ENCODE measurements at places on chromosomes 3 and 15.

GRCh38 chr3:11588755-11589154 is 55.0 kb downstream of the VGLL4 start:
- no peak for DNase-seq

DNA sequence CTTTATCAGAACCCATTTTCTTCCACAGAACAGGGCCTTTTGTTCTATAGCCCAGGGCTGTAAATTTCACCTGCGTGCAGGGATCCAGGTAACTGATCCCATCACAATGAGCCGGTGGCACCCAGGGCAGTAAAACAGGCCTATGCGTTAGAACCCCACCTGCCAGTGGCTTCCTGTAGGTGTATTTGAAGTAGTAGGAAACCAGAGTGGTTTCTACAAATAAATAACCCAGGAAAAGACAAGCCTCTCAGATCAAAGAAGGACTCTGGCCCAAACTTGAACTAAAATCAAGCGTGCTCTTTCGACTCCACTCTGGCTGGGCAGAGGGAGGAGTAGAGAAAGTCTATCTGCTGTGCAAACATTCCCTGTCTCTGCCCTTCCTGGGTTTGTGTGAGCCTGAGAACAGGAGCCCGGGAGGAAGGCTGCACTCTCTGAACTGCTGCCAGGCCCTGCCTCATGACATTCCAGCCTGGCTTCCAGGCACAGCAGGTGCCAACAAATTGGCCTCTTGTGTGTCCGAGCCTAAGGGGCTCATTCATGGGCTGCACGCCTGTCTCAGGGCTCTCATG is 77.7 kb downstream of the CEMIP start:
- DNase-seq: peak; percentile 47

DNA sequence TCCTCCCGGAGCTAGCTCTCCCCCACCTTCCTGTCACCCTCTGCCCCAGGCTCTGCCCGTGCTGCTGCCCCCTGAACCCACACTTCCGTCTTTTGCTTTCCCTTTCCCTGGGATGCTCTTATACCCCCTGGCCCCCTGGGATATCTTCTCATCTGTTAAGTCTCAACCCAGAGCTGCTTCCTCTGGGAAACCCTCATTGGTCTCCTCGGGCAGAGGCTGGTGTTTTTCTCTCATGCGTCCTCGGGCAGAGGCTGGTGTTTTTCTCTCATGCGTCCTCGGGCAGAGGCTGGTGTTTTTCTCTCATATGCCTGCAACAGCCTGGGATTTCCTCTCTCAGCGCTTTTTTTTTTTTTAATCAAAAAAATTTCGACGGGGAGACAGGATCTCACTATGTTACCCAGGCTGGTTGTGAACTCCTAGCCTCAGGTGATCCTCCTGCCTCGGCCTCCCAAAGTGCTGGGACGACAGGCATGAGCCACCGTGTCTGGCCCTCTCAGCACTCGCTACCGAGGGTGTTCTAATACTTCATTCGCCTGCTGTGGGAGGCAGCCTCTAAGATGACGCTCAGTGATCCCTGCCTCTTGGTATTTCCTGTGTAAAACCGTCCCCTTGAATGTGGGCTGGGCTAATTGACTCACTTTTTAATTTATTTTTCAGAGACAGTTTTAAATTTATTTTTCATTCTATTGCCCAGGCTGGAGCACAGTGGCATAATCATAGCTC is 62.7 kb upstream of the TFRC start:
- peak; percentile 84 for DNase-seq

GRCh38 chr3:189842681-189843602 is 211.8 kb downstream of the TP63 start:
- no peak for DNase-seq

DNA sequence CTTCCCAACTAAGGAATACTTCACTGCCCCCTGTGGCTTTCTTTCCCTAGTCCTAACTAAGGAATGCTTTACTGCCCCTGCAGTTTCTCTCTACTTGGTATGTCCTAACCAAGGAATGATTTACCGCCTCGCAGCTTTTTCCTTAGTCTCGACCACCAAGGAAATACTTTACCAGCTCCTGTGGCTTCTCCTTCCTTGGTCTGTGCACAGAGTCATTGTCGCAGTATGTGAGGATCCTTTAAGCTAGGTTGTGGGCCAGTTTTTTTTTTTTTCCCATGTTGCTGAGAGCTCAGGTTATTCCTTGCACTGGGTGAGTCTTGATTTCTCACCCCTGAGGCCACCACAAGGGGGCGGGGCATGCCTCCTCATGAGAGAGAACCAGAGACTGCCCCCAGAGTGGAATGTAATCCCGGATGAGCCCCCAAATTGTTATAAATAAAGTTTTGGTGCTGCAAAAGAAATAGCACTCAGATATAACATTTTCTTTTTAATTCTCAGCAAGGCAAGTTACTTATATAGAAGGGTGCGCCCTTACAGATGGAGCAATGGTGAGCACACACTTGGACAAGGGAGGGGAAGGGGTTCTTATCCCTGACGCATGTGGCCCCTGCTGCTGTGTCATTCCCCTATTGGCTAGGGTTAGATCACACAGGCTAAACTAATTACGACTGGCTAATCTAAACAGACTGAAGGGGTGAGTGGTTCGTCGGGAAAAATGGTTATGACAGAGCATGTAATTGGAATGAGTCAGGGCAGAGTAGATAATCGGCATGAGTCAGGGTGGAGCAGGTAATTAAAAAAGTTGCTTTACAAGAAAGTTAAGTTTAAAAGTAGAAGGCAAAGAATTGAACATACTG is 27.0 kb downstream of the NDUFB4 start:
- peak; percentile 8 for DNase-seq

DNA sequence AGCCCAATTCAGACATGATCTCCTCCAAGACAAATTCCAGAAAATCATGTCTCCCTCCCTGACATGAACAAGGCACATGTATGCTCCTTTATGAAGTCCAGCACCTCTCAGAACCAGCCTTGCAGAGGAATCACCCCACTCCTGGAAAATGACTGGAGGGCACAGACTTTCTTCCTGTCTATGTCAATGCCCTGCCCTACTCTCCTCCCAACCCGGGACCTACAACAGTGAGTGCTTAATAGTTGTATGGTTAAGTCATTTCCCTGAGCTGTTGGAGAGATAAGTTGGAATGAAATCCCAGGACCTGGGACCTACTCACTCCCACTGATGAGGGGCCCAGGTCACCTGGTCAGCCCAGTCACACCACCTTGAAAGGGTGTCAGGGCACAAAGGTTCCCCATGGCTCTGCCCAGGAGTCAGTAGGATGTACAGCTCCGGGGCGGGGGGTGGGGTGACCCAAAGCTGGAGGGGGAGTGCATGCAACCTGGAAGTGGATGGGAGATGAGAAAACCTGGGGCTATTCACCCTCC is 80.1 kb upstream of the HERC1 start:
- DNase-seq: no peak

GRCh38 chr3:42115215-42115614 is 24.1 kb downstream of the TRAK1 start:
- no peak for DNase-seq

DNA sequence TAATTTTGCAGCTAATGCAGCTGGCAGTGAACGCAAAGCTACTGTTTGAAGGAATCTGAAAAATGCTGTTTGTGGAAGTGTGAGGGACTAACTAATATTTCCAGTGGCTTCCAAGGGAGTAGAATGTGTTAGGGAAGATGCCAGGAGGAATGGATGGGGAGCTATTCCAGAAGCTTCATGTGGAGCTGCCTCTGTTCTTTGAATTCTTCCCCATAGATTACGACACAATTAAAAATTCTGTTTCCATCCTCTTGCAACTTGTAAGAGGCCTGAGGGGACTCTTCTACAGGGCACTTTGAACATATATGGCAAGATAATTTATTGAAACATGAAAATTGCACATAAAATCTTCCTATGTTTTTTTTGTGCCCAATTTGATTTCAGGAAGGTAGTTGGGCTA is 74.3 kb upstream of the CTXND1 start:
- no peak for DNase-seq

DNA sequence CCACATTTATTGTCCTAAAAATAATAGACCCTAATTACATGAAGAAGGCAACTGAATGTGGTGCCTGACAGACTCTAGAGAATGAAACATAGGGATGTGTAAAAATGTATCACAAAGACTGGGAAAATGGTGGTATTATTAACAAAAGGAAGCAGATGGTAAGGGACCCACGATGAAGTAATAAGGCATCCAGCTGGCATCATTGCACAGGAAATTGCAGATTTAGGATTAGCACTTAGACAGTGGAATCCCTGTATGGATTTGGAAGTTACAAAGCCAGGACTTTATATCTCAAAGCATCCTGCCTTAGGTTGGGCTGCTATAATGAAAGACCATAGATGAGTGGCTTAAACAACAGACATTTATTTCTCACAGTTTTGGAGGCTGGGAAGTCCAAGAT is 104.3 kb downstream of the PPM1L start:
- no peak for DNase-seq

- peak; percentile 10 for DNase-seq
Measured at GRCh38 chr15:73752806-73753193, 351 bp downstream of the INSYN1 start.

DNA sequence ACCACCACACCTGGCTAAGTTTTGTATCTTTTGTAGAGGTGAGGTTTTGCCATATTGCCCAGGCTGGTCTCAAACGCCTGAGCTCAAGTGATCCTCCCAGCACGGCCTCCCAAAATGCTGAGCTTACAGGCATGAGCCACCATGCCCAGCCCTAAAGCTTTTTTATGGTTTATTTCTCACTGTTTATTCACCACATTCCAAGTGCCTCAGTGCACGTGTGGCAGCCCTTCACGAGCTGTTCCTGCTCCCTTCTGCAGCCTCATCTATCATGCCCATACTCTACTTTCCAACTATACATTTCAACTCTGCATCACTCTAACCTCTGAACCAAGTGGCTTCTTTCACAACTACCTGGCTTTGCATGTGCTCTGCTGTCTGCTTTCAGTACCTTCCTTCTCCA is 17.9 kb upstream of the OSBPL11 start:
- DNase-seq: no peak

DNA sequence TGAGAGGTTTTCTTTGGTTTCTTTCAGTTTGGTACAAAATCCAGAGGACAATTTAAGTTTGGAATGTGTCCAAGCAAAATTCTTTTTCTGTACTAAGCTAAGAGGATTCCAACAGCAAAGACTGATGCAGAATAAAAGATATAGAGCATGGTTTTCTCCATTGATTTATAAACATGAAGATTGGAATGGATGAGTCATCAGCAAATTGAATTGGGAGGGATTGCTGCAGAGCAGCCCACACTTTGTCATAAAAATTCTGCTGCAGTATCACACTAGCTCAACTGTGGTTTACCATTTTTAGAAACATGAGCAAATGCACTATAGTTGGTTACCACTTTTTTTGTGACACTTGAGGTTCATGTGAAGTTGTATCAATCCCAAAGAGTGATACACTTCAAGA is 16.1 kb upstream of the LARP6 start:
- DNase-seq: peak; percentile 79

Measured in choroid plexus epithelial cell (primary cell).